Activated CD8-positive, alpha-beta memory T cell treated with anti-CD3 and anti-CD28 coated beads for 24 hours (primary cell): ENCODE measurements at places on chromosomes 1 and 21.

- DNase-seq = peak; percentile 63
These were observed 1.4 kb downstream of the EVA1C start for GRCh38 chr21:32413697-32414578.

GRCh38 chr1:160354388-160354985 lies 11.3 kb downstream of the NCSTN start:
- DNase-seq = peak; percentile 57

- no peak for DNase-seq
These were observed 76.4 kb upstream of the ZBTB18 start for GRCh38 chr1:243974451-243975292.

DNA sequence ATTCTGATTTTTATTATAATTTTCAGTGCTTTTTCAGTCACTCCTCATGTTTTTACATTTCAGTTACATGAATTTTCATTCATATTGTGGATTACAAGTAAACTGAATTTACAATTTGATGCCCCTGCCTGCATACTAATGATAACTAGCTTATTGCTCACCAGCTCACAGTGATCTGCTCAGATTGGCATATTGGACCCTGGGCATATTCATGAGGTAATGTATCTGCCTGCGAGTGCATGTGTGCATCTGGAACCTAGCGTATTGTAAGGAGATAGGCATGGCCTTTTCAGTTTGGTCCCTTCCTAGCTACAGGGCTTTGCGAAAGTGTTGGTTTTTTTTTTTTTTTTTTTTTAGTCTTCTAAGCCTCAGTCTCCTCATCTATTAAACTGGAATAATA lies 213.7 kb downstream of the SDCCAG8 start:
- no peak for DNase-seq

DNA sequence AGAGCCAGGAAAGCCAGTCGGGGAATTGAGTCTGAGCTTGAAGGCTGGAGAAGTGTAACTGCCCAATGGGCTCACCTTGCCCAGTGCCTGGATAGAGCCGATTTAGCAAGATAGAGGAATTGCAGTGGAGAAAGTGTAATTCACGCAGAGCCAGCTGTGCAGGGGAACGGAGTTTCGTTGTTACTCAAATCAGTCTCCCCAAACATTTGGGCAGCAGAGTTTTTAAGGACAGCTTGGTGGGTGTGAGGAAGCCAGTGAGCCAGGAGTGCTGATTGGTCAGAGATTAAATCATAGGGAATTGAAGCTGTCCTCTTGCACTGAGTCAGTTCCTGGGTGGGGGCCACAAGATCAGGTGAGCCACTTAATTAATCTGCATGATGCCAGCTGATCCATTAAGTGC lies 28.4 kb upstream of the NLRP3 start:
- DNase-seq = no peak

DNA sequence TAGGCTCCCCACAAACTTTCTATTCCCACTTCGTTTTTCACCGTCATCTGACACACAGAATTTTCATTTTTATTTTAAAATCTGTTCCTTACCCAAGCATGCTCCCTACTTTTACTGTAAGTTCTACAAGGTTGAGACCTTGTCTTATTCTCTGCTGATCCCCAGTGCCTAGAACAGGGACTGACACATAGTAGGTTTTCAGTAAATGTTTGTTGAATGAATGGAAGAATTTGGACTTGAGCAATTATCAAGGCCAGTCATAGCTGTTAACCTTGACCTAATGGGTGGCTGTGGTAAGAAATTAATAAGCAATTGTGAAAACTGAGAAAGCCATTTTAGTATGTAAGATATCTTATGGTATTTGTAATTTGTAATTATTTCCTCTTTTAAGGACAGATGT lies 71.1 kb downstream of the LAMC1 start:
- no peak for DNase-seq

- no peak for DNase-seq
These were observed 33.8 kb downstream of the STPG1 start for GRCh38 chr1:24379733-24380315.

DNA sequence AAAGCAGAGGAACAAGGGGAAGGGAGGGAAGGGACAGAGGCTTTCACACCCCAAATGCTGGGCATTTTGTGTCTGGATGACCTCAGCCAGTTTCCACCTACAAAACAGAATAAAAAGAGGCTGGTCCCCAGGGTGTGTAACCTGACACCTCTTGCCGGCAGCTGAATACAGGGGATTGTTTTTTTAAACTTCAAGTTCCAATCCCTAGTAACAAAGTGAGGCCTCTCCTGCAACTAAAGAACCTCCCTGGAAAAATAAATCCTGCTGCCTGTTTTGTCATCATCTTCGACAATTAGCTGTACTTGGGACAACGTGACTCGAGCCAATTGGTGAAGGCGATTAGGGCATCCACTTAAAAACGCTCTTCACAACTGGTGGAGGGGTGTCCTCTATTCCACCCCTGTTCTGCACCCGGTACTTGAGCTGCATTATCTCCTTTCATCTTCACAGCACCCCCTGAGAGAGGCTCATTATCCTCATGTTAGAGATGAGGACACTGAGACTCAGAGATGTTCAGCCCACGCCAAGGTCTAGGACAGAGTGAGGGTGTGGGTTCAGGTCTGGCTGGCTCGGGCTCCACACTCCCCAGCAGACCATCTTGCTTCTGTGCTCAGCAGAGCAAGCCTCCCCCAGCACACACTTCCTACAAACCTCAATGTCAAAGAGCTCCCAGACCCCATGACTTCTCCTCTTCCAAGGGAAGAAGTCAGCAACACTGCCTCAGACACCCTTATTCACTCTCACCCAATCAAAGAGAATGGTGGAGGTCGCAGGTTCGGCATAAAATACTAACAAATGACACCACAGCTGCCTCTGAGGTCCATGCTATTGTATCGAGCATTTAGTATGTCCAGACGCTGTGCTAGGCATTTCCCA lies 15.2 kb downstream of the ITPKB start:
- peak; percentile 73 for DNase-seq

GRCh38 chr1:205316161-205316566 lies 5.4 kb downstream of the NUAK2 start:
- no peak for DNase-seq
